Activated T-cell treated with anti-CD3 and anti-CD28 coated beads, Interleukin-2, amount 50 U/mL, for 48 hours (primary cell): ENCODE measurements at places on chromosomes 4 and X.

GRCh38 chr4:95466791-95467190 lies 82.0 kb downstream of the UNC5C start:
- no peak for DNase-seq

GRCh38 chrX:51802917-51803688 lies 59.9 kb downstream of the GSPT2 start:
- DNase-seq = peak; percentile 62

- DNase-seq = no peak
Measured at GRCh38 chr4:6270636-6271121, 1.0 kb downstream of the WFS1 start.

DNA sequence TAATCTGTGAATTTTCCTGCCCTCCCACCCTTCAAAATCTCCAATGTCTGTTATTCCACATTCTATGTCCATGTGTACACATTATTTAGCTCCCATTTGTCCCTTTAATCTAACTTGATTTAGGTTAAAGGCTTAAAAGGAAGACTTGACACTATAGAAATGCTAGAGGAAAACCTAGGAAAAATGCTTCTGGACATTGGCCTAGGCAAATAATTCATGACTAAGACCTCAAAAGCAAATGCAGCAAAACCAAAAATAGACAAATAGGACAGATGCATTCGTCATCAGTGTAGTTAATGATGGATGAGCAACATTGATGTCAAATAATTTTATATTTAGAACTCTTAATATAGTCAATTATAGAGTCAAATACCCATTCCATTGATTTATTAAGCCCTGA lies 36.9 kb downstream of the INTU start:
- no peak for DNase-seq

DNA sequence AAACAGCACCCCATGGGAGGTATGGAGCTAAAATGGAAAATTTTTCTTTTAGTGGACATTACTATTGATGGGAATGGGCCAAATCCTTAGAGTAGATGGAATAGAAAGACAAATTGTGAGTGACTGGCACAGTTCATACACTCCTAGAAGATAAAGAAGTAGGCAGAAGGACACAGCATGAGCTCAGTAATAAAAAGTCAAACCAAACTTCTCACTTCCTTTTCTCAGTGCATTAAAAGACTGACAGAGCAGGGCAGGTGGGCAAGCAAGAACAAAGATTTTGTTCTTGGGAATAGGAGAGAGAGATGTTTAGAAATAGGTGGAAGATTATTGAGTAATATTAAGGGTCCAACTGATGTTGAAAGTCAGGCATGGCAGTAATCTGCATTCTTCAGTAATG lies 132.5 kb downstream of the ATP10D start:
- no peak for DNase-seq

DNA sequence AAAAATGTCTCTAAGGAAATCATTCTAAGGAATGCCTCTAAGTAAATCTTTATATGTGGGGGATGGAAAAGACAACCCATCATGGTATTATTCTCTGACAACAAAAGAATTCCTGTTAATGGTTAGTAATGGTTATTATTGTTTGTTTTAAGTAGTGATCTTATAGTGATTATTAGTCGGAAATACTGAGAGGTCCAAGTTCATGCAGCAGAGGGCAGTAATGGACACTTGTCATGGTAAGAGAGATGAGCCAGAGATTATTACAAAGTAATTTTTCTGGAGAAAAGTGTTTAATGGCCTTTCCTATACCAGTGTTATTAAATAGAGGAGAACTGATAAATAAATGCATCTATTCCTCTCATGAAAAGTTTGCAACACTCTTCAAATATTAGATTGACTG lies 8.1 kb upstream of the DKK2 start:
- DNase-seq = no peak

DNA sequence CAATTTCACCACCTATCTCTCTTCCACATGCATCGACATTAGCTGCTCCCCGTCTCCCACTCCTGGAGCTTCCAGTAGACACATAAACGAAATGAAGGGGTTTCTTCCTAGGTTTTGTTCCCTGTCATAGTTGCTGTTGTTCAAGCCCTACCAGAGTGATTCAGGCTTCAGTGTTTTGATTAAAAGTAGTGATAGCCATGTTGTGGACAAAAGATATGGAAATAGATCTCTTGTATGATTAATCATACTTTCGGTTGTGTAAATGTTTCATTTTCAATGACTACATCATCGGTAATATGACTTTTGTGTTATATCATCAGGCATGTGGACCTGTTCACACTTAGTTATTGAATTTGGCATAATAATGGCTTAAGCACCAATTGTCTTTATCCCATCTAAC lies 96.5 kb upstream of the KLF3 start:
- DNase-seq = no peak

GRCh38 chrX:45584717-45585116 lies 384.0 kb upstream of the DIPK2B start:
- DNase-seq = no peak

DNA sequence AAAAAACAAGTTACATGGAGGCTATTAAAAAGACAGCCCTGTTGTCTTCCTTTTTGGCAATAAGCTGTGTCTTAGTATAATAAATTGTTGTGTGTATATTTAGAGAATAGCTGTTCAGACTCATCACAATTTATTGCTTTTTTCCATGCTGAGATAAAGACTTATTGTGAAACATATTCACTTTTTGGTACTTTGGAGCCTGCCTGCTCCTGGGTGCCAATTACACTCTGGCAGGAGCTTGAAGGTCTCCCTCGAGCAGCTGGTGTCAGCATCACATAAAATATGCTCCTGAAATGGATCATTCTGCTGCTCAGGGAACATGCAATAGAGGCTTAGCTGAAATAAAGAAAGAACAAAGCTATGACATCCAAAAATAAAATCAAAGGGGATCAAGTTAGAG lies 211.6 kb upstream of the DKK2 start:
- DNase-seq = no peak

DNA sequence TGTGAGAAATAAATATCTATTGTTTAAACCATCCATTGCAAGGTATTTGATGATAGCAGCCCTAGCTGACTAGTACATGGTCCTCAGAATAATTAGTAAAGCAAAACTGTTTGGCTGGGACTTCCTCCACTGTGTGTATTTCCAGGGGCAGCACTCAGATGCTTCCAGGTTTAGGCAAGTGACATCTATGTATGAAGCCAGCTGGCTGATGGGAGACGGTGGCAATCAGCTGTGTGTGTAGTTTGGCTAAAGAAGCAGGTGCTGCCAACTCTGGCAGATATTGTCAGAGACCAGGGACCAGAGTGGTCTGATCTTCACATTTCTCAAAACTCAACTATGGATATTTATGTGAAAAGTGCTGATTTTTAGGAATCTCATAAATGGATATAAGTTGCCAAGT lies 19.1 kb downstream of the HS3ST1 start:
- DNase-seq = no peak

GRCh38 chrX:15017491-15017890 lies 144.3 kb downstream of the MOSPD2 start:
- DNase-seq = no peak

GRCh38 chr4:70996018-70996360 lies 2.5 kb downstream of the DCK start:
- no peak for DNase-seq

- DNase-seq = no peak
Measured at GRCh38 chr4:116099596-116099995, 985.8 kb downstream of the TRAM1L1 start.

DNA sequence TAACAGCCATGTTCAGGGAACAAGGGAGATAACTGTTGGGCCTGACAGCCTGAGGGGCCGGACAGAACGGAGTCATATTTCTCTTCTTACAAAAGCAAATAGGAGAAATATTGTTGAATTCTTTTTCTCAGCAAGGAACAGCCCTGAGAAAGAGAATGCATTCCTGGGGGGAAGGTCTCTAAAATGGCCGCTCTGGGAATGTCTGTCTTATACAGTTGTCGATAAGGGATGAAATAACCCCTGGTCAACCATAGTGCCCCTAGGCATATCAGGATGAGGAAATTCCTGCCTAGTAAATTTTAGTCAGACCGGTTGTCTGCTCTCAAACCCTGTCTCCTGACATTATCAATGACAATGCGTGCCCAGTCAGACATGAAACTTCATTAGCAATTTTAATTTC lies 1925.5 kb downstream of the PCDH7 start:
- no peak for DNase-seq

GRCh38 chr4:164937576-164938270 lies 39.7 kb downstream of the TRIM61 start:
- no peak for DNase-seq

DNA sequence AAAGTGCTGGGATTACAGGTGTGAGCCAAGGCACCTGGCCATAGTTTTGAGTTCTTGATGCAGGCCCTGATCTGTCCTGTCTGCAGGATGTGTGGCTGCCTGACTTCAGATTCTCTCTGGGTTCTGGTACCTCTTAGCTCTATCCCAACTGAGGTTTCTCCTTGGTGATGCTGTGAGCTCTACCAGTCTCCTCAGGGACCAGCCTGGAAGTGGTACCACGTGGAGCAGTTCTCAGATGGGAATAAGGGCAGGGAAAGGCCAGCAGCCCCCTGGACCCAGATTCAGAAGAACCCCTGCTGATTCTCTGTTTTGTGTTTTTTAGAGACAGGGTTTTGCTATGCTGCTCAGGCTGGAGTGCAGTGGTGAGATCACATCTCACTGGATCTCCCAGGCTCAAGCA lies 85.0 kb upstream of the HELT start:
- DNase-seq = no peak

DNA sequence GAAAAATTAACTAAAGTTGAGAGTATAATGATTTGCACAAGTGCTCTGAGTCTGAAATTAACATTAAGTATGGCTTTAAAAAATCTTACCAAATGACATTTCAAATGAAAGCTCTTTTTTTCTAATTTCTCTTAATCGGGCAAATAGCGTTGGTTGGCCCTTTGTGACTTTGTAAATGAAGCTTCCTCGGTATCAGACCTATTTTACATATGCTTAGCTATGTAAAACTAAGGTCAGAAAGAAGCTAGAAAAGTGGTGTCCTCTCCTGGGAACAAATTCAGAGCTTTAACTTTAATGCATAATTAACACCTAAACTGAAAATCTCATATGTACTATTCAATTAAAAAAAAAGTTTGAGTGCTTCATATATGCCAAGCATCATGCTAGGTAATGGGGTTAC lies 62.7 kb downstream of the N4BP2 start:
- DNase-seq = no peak

- DNase-seq = no peak
Measured at GRCh38 chr4:38967260-38968095, 64.7 kb downstream of the TMEM156 start.
